ENCODE measurements at places on chromosomes 2 and 18. TPM values are rescaled to one million over a fixed set of nuclear protein-coding genes. Genes with fewer than 3 reads are reported as not detected.

RPRM gene
- not detected for total RNA-seq

SYT4 gene
- not detected for total RNA-seq

NCOA1 gene
- total RNA-seq: 14.6 TPM

LINC00305 gene
- total RNA-seq: not detected

CACNB4 gene
- 2.1 TPM for total RNA-seq

GAL3ST2 gene
- total RNA-seq: not detected

CD8B2 gene
- total RNA-seq: not detected

ATAD2B gene
- 9.0 TPM for total RNA-seq

RASGRP3 gene
- 0.50 TPM for total RNA-seq

C1QL2 gene
- not detected for total RNA-seq

KCNE4 gene
- total RNA-seq: 11.0 TPM

CTDSP1 gene
- total RNA-seq: 40.6 TPM

FAM110C gene
- total RNA-seq: 0.26 TPM

SLC8A1 gene
- 109 TPM for total RNA-seq

TMEM163 gene
- not detected for total RNA-seq

All from fibroblast of lung (primary cell).